ENCODE measurements at places on chromosomes 16 and 17.

DNA sequence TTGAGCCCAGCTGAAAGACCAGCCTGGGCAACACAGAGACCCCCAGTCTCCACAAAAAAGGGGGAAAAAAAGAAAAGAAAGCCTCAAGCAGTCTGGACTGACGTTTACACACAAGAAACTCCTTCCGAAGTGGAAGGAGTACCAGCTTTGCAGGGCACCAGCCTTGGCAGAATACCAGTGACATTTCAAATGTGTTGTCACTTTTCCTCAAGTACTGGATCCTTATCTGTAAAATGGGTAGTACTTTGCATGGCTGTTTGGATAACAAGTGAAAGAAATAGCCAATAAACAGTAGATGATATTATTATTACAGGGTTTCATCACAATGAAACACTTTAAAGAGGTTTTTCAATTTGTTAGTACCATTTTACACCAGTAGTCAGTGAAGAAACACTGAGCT, 14.2 kb downstream of the YWHAE start:
- DNase-seq, result no peak

DNA sequence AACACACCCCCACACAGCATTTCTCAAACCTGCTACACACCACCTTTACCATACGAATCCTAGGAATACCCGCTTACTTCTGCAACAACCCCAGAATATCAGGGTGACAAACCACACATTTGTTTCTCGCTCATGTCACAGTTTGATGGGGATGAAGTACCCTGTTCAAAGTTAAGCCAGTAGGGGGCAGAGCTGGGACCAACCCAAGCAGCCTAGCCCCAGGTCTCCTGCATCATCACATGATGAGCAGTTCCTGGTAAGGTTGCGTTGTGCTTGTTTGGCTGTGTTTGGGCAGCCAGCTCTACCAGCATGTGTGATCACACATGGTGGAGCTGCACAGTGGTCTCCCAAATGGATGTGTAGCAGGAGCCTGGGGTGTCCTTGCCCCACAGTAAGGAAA, 103.6 kb upstream of the C16orf82 start:
- DNase-seq, result no peak

DNA sequence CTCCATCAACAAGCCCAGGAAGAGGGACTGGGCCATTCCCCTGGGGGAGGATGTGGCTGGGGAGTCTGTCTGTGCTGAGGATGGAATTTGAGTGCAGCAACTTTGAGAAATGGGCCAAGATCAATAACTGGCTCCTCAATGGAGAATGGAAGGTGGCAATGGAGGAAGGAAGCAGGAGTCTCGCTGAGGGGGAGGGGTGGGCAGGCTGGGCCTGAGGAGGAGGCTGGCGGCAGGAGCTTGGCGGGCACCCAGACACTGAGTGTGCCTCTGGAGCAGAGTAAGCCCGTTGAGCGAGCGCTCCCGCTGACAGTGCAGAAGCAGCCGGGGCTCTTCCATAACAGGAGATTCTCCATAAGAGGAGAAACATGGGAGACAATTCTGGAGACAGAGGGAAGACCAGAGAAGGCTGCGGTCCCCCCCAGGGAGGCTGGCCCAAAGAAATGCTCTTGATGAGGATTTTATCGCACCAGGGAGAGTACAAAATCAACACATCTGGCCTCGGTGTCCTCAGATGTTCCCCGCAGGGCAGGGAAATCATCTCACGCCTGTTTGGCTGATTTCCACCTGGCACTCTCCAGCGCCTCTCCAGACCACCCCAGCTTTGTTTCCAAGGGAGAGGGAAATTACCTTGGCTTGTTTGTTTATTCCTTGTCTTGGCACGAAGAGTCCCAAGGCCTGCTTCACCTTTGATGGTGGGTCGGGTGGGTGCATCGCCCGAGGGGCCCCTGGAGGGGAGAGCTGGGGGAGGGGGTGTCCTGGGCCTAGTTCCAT, 2.8 kb upstream of the MMP15 start:
- DNase-seq, result no peak

GRCh38 chr17:2837147-2837561, 40.9 kb downstream of the RAP1GAP2 start:
- no peak for DNase-seq

GRCh38 chr17:9900044-9900594, 5.0 kb downstream of the RCVRN start:
- DNase-seq, result no peak

DNA sequence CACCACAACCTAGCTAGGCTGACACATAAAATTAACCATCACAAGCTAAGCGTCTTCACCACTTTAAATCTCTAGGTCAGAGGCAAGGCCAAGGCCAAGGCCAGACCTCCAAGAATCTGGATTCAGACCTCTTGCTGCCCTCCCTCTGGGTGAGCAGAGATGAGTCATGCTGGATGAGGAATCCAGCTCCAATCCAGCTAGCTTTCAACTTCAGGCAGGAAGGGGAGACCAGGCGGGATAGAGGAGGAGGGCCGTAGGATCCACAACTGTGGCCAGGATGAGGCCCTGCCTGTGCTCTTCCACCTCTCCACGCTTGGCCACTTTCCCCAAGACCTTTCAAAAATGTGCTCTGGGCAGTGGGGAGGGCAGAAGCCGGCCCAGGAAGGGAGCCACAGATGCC, 14.7 kb downstream of the LRRC75A start:
- no peak for DNase-seq

- DNase-seq, result no peak
Measured at GRCh38 chr17:2368359-2368758, 31.1 kb downstream of the SGSM2 start.
